ENCODE measurements at places on chromosomes 16 and 17.

DNA sequence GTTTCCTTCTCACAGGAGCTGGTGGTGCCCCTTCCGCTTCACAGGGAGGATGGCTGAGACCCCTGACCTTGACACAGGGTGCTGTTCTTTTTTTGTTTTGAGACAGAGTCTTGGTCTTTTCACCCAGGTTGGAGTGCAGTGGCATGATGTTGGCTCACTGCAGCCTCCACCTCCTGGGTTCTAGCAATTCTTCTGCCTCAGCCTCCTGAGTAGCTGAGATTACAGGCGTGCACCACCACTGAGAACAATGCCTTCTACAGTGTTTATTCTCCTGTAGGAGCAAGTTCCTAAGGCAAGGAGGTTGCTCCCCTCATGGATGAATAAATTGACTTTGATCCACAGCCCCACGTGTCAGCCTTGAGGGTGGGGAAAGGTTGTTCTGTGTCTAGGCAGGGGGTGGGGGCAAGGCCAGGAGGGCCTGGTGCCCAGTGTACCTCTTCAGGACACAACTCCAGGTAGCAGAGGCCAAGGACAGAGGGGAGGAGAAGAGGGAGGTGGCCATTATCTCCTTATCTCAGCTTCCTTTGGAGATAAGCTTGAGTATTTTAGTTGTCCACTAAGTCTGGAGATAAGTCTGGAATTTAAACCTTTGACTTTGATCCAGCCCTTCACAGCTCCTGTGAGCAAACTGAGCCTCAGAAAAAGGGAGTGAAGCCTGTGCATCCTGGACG, 159.4 kb downstream of the SEC14L1 start:
- no peak for DNase-seq

- no peak for DNase-seq
These were observed 14.7 kb downstream of the STXBP4 start for GRCh38 chr17:54983260-54983659.

DNA sequence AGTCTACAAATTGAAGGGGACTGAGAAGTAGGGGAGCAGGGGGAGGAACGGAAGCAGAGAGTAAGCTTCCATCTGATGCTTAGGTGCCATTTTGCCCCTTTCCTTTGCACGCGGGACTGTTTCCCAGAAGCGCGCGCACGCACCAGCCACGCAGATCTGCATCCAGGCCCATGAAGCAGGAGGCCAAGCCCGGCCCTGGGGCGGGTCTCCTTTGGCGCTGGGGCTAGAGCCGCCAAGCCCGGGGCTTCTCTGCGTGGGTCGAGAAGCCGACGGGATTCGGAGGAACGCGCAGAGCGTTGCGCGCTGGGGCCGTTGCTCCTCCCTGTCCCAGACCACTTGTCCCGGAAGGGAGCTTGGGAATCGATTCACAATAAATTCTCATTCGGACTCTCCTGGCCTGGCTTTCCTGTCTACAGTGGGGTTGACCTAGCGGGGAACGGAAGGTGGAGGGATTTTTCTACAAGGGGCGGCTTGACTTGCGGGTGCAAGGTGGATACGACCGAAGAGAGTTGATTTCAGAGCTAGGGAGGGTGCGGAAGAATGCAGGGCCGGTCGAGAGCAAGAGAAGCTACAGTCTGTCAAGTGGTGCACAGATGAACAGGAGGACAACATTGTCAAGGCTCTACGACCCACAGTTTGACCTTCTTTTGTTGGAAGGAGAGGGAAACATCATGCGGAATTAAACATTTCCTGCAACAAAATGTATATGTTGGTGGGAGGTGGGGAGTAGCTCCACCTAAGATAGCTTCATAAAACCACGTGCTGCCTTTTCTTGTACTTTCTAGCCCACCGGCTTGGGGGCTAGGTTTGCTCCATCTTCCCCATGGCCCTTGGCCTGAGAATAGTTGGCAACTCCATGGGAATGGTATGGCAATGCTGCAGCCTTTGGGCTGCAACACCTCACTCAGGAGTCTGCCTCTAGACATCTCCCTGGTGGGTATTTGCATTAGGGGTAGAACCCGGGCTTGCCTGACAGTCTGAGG, 4.5 kb downstream of the HOXB9 start:
- DNase-seq: no peak

DNA sequence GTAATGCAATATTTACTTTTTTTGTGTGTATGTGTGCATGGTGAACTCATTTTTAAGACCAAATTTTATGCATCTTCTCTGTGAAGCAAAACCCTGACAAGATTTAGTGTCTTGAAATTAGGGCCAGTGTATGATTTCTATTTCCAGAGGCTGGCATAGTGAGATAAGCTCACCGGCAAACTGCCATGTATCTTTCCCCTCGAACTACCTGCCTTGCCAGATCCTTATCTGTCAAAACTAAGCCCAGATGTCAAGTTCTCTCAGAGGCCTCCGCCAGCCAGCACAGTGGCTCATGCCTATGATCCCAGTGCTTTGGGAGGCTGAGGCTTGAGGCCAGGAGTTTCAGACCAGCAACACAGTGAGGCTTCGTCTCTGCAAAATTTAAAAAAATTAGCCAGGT, 10.0 kb downstream of the USP32 start:
- DNase-seq: no peak

- DNase-seq: no peak
These were observed 11.5 kb downstream of the COG4 start for GRCh38 chr16:70511833-70512232.

GRCh38 chr17:43578699-43579565, 32.8 kb upstream of the ETV4 start:
- no peak for DNase-seq

DNA sequence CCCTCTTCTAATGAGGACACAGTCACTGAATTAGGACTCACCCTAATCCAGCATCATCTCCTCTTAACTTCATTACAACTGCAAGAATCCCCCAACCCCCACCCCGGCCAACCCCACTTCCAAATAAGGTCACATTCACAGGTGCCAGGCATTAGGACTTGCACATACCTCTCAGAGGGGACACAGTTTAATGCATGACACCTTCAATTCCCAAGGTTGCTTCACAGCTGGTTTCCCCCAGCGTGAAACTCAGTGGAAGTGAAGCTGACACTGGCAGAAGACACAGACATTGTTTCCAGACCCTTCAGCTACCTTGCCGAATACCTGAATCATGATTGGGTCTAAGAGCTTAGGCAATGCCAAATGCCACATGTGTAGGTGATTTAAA, 217.0 kb upstream of the DYNLRB2 start:
- DNase-seq: no peak

GRCh38 chr16:10552998-10553491, 27.4 kb downstream of the EMP2 start:
- no peak for DNase-seq

DNA sequence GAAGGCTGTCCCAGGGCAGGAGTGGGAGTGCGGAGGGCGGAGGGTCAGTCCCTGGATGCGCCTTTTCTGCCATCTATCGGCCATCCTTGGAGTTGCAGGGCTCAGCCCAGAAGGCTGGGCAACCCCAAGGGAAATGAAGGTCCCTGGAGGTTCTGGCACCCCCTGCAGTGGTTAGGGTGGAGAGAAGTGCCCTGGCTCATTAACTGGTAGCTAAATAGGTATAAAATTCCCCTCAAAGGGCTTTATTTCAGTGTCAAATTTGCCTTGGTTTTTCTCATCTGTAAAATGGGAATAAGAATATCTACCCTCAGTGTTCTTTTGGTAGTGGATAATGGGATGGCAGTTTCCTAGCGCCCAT, 22.4 kb downstream of the C17orf75 start:
- DNase-seq: peak; percentile 31

GRCh38 chr17:36591434-36592315, at the start of gene DHRS11:
Gene DHRS11 (plus strand): TSS chr17:36591879. CDS start chr17:36592010, 131 bp downstream.
- peak; percentile 73 for DNase-seq

DNA sequence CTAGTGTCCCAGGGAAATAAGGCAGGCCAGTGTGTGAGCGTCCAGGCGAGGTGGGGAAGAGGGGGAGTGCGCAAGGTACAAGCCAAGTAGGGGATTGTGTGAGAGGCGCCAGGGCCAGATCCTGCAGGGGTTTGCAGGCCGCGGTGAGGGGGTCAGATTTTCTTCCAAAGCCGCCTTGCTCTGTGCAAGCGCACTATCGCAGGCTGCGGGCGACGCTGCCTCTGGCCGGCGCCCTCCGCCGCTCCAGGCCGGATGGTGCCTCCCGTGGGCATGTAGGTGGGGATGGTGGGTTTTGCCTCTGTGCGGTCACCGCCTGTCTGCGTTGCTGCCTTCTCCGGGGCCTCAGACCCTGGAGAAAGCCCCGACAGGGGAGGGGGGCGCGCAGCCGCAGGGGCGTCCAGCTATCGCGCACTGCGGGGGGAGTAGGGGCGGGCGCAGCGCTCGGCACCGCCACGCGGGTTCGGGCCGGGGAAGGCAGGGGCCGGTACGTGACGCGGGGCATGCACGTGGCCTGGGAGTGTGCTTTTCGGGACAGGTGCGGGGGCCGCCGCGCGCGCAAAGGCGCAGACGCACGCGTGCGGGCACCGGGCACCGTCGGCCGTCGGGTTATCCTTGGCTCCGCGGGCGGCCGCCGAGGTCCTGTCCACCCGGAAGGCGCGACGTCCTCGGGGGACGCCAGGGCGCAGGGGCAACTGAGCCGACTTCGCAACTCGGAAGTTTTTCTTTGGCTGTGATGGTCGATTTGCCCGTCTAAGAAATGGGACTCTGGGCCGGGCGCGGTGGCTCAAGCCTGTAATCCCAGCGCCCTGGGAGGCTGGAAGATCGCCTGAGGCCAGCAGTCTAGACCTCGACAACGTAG, 1.1 kb upstream of the HAPSTR1 start:
- DNase-seq: peak; percentile 28

GRCh38 chr16:17467923-17468540, 2.7 kb downstream of the XYLT1 start:
- peak; percentile 39 for DNase-seq

GRCh38 chr17:46191322-46192188, 1.7 kb downstream of the KANSL1 start:
- no peak for DNase-seq

- DNase-seq: no peak
These were observed 44.0 kb upstream of the MEAK7 start for GRCh38 chr16:84548508-84548907.

GRCh38 chr17:32484628-32485027, 2.2 kb upstream of the CDK5R1 start:
- DNase-seq: no peak

GRCh38 chr16:57725554-57725953, 10.0 kb upstream of the KATNB1 start:
- DNase-seq: no peak

GRCh38 chr17:78269955-78270381, 38.5 kb downstream of the TMEM235 start:
- DNase-seq: no peak

DNA sequence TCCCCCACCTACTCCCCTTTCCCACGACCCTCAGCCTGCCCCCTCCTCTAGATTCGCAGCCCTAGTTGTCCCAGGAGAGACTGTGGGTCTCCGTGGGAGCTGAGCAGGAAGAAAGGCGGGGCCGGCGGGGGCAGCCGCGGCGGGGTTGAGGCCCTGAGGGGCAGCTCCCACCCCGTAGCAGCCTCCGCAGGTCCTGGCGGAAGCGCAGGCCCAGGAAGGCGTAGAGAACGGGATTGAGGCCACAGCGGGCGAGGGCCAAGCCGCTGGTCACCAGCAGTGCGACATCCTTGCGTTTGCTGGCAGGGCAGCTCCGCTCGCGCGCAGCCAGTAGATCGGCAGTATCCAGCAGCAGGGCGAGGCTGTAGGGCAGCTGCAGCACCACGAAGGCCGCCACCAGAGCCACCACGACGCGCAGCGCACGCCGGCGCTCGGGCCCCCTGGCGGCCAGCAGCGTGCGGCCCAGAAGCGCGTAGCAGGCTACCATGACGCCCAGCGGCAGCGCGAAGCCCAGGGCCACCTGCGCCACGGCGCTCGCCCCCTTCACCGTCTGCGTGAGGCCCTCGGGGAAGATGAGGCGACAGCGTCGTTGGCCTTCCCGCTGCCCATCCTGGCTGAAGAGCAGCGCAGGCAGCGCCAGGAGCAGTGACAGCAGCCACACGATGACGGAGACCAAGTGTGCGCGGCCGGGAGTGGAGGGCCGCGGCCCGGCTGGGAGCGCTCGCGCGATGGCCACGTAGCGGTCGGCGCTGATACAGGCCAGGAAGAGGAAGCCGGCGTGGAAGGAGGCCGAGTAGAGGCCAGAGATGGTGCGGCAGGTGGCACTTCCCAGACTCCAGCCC, 1.9 kb downstream of the CCR10 start:
- peak; percentile 55 for DNase-seq

- no peak for DNase-seq
These were observed 20.4 kb upstream of the GRIN2A start for GRCh38 chr16:10202649-10203048.

GRCh38 chr17:67456889-67457288, 79.8 kb downstream of the PITPNC1 start:
- DNase-seq: no peak

DNA sequence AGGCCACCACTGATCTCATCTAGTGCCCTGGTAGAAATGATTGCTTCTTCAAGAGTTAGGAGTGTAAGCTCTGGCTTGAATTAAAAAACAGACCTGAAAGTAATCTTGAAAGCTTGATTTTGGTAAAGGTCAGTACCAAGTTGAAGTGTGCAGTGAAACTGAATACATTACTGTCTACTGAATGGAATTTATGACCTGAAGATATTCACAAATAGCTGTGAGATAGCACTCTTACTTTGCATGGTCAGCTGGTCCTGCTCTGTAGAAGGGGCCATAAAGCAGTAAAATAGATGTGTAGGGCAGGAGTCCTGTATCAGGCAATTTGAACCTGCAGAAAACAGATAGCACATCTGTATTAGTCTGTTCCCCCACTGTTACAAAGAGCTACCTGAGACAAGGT, 78.6 kb downstream of the MYH13 start:
- no peak for DNase-seq

DNA sequence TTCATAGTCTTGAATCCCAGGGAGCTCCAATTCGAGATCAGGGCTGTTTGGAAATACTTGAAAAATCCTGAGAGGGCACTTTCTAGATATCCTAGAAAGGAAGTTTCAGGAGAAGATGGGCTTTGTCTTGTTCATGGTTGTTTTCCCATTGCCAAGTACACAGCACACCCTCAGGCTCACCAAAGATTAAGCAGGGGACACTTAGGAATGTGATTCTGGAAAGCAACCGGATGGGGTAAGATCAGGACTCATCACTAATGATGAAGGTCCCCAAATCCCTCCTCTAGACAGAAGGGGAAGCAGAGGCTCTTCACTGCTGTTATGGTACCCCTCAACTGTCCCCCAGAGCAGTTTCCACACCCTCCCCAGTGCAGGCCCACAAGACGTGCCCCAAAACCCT, 40.7 kb downstream of the VAC14 start:
- DNase-seq: no peak

- DNase-seq: no peak
These were observed 28.3 kb downstream of the MAP2K4 start for GRCh38 chr17:12048843-12049473.

DNA sequence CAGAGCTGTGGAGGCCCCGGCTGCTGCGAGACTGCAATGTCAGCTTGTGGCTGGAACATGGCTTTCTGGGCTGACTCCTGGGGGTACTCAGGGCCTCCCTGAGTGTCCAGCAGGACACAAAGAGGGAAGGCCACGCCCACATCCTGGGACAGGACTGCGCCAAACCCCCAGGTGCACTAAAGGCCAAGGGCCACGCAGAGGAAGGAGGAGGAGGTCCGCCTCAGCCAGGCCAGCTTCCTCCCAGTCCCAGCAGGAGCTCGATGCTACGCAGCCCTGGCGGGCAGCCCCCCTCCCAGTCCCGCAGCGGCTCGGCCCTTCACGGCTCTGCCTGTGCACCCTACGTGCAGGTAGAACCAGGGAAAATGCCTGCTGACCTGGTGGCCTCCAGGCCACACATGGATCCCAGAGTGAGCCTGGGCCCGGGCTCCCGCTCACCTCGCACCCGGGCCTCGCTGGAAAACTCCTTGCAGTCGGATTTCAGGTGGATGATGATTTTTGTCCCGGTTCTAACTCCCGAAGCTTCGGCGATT, 21.2 kb downstream of the DNASE1 start:
- DNase-seq: no peak

- DNase-seq: no peak
These were observed 2.0 kb downstream of the CCDC102A start for GRCh38 chr16:57534337-57534880.
